CD4-positive, alpha-beta T cell treated with Interleukin-21 for 1 hour (primary cell): ENCODE measurements at places on chromosomes 4 and X.

DNA sequence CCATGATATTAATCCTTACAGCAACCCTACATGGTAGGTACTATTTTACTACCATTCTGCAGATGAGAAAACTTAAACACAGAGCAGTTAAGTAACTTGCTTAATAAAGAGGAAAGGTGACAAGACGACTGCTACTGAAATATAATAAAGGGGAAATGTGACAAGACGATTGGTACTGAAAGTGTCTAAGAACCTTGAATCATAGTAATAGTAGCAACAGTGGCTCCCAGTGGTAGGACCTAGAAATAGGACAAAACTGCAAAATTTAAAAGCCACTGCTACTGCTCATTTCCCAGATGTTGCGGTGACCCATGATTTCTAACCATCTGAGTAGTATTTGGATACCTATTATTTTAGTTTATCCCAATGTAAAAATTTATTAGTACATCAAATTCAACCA, 89.5 kb downstream of the TASL start:
- DNase-seq: no peak

DNA sequence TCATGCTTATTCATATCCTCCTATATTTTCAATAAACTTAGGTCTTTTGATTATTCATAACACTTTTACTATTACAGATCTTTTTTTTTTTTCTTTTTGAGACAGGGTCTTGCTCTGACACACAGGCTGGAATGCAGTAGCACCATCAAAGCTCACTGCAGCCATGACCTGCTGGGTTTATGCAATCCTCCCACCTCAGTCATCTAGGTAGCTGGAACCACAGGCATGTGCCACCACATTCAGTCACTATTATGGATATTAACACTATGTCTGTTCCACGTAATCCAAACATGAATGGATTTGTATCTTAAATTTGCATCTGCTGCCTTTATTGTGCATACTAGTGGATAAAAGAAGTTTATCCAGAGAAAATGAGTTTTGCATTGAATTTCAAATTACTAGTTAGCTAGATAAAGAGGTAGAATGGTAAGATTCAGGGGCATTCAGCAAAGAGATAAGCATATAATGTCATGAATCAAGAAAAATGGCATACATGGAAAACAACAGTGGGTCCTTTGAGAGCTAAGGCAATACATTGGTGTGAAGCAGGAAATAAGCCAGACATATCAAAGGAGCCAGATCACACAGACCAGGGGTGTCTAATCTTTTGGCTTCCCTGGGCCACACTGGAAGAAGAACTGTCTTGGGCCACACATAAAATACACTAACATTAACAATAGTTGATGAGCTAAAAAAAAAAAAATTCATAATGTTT, 13.9 kb downstream of the ANAPC10 start:
- no peak for DNase-seq

DNA sequence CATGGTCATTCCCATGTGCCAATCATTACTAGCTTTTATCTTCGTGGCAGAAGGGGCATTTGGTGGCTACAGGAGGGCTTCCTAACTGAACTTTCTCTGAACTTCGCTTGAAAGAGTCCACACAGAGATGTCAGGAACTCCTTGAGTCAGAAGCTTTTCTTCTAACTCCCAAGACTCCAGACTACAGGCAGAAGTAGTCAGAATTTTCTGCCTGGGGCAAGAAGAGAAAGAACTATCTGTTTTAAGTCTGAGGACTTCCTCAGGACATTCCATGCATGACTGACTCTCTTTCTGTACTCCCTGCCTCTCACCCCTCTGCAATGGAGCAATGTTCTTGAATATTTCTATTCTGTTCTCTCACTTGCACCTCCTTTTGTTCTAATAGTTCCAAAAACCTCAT, 170.5 kb upstream of the TBC1D9 start:
- DNase-seq: no peak

DNA sequence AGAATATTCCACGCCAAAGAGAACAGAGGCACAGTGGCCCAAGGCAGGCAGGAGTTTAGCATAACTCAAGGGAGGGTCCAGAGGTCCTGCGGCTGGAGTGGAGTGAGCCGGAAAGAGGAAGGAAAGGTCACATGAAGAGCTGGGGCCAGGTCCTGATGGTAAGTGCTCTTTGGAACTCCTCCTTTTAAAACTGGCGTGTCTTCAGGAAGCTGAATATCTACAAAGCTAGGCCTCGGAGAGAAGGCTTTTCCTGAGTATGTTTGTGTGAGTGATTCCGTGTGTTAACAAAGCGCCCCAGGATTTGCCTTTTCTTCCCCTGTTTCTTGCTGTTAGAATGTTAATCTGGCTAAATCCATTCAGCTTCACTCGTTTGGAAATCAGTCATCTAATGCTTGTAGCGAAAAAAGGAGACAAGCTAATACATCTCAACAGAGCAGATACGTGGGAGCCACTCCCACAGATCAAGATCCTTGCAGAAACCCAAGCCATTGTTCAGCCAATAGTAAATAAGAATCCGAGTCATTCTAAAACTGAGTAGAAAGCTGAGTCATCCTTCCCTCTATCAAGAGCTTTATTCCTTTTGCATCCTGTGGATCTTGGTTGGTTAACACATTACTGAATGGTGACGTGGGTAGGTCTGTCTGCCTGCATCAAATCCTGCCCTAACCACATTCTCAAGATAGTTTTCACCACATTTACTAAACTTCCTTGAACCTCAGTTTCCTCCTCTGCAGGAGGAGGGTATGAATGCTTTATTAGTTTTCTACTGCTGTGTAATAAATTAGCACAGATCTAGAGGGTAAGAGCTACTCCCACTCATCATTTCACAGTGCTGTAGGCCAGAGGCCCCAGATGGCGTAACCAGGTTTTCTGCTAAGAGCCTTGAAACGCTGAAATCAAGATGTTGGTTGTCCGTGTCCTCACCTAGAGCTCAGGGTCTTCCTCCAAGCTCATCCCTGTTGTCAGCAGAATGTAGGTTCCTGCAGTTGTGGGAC, 43.2 kb upstream of the RBM47 start:
- DNase-seq: peak; percentile 50

GRCh38 chr4:93103042-93103441, 725.5 kb upstream of the ATOH1 start:
- no peak for DNase-seq

DNA sequence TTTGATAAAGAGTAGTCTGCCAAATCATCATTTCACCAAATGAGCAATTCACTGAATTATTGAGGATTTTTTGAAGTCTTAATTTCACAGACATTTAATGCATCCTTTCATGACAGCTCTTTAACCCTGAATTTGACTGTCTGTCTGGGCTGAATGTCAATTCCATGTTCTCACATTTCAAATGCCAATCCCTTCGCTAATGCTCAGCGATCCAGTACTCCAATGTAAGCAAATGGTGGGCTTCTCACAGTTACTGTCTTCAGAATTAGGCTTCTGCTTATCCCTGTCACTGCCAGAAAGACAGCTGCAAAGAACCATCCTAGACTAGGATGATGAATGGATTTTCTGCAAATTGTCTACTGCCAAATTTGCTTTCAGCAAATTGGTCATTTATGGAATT, 36.2 kb upstream of the USP38 start:
- no peak for DNase-seq

GRCh38 chr4:93416344-93417128, 412.0 kb upstream of the ATOH1 start:
- no peak for DNase-seq

DNA sequence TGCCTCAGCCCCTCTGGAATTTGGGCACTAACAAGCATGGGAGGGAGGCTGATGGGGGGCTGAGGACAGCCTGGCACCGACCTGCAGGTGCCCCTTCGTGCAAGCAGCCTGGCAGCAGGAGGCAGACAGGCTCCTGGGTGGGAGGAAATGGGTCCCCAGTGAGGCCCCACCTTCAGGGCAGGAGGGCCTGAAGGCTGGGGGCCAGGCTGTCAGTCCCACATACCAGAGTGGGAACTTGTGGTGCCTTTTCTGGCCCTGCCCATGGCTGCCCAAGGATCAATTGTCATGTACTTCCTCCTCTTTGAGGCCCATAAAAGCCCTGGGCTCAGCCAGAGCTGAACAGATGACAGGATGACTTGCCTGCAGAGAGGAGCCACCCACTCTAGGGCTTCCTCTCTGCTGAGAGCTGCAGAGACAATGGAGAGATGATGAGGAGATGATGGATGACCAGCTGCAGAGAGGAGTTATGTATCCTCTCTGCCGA, 141.0 kb downstream of the PDHA2 start:
- DNase-seq: no peak

DNA sequence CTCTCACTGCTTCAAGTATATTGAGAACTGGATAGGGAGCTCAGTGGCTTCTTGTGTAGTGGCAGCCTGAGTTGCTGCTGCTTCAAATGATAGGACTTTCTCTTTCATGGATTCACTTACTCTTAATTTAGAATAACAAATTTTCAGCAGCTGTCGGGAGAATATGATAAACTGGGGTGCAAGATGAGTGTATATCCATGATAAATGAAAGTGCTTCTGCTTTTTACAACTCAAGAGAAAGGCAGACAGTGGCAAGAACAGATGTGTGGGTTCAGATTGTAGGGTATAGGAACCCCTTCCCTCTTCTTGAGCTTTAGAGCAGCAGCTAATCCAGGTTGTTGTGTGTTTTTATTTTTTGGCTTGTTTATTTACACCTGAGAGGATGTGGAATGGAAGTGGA, 1.0 kb downstream of the SH3BGRL start:
- DNase-seq: no peak

GRCh38 chr4:2082118-2082517, 23.0 kb downstream of the NAT8L start:
- DNase-seq: no peak

DNA sequence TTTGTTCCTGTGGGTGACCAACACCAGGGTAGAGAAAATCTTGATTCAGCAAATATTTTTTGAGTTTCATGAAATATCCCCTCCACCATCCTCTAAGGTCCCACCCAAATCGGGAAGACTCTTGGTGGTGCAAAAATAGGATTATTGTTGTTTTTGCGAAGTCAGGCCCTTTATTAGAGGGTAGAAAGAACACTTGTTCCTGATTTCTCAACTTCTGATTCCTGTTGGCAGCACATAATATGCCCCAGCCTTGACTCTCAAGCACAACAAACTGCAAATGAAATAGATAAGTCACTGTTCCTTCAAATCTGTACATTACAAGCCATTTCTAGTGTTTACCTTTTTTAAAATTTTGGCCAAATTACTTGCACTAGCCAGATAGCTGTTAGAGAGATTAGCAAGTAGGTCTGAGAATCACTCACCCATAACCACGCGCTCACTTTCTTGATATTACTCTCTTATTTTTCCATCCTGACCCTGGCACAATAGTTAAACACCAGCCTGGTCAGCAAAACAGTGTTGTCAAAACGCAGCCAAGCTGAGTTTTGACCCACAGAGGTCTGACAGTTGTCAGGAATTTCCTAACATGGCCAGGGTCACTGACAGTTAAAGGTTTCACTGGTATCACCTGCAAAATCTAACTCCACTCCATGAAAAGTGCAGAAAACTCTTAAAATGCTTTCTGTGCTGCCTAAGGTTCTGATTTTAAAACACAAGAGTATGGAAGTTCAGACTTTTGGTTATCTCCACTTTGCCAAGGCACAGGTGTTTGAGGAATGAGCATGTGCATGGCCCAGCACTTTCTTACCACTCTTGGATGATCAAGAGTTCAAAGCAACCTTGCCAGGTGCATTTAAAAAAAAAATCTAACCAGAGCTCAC, 69.8 kb downstream of the RBM47 start:
- no peak for DNase-seq

DNA sequence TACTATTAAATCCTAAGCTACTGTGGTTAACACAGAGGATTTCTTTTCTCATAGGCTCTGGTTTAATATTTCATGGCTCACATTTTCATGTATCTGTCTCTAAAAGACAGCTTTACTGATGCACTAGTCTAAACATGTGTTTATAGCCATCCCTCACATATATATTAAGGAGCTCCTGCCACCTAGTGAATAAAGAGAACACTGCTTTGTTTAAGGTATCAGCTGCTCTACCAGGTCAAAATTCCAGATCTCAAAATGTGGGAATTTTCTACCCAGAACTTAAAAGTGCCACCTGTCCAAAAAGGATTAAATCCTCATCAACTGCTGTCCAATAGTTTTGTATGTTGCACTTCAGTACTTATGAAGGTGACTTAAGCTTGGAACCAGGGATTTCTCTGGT, 188.5 kb upstream of the TEX13C start:
- DNase-seq: peak; percentile 1

DNA sequence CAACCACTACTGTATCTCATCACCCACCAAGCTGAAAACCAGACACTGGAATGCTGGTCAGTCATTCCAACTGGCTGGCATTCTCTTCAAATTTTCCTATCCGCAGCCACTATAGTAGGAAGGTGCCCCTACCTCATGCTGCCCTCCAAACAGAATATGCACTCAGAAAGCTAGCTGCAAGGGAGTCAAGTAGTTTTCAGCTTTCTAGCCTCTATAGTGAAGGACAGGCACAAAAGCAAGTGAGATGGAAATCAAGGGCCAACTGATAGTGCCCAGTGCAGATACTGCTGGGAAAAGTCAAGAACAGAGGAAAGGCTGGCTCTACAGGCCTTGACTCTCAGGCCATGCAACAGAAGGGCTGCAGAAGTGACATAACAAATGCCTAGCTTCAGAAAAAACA, 47.2 kb downstream of the BCOR start:
- no peak for DNase-seq

GRCh38 chrX:110258552-110258951, 59.3 kb downstream of the AMMECR1 start:
- no peak for DNase-seq

DNA sequence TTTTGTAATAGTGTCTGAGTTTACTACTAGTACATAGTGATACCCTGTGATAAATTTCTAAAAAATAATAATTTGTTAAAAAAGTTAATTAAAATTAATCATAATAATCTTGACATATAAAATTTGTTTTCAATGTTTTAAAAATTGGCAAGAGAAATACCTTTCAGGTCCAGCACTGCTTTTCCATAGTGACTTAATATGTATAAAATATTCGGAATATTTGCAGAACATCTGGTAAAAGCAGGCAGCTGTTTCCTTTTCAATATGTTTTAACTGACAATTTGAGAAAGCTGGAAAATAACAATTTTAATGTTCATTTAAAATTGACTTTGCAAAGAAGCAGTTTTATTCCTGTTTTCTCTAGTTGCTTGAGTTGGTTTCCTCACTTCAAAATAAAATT, 17.6 kb upstream of the GK2 start:
- no peak for DNase-seq

DNA sequence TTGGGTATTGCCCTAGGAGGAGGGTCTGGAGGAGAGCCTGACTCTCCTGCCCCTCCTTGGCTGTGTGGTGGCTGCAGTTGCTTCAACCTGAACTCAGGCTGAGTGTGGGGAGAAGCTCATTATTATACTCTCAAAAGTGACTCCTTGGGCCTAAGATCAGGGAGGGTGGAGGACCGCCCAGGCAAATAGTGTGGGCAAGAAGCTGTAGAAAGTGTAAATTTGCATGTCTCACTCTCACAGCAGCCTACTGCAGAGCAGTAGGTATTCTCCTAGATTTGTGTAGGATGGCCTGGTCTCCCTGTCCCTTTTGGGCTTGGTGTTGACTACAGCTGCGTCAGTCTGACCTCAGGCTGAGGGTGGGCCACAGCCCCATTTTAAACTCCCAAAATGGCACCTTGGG, 156.1 kb downstream of the ZNF330 start:
- no peak for DNase-seq

- no peak for DNase-seq
These were observed 15.5 kb downstream of the RAB40A start for GRCh38 chrX:103503853-103504207.
